ENCODE measurements at places on chromosomes 3 and 15.

DNA sequence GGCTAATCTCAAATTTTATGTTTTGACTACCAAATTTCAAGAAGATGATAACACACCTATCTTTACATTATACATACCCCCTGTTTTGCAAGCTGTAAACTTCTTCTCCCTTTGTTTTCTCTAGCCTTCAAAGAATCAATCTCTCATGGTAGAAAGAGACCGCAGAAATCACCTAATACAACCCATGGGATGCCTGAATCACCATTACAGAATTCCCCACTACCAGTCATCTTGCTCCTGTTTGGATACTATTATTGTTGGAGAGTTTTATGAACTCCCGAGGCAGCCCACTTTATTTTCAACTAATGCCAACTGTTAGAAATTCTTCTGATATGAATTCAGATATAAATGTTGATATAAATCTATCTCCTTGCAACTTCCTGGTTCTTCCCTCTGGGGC is 110.9 kb downstream of the FRMD5 start:
- no peak for DNase-seq

- no peak for DNase-seq
Observed at GRCh38 chr15:94704421-94704820, 473.1 kb downstream of the MCTP2 start.

DNA sequence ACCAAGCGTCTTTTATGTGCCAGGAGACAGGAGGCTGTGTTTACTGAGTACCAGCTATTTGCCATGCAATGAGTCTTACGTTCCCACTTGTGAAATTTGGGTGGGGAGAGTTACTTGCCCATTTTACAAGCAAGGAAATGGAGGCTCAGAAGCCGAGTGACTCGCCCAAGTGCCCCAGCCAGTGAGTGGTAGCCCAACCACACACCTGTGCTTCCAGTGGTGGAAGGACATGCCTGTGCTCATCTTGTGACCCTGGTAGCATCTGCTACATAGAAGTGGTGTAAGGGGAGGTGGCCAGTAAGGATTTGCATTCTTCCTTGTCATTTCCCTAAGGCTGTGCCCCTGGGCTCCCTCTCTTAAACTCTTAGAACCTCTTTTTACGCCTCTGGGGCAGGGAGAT is 49.3 kb downstream of the FBLN2 start:
- DNase-seq = no peak

DNA sequence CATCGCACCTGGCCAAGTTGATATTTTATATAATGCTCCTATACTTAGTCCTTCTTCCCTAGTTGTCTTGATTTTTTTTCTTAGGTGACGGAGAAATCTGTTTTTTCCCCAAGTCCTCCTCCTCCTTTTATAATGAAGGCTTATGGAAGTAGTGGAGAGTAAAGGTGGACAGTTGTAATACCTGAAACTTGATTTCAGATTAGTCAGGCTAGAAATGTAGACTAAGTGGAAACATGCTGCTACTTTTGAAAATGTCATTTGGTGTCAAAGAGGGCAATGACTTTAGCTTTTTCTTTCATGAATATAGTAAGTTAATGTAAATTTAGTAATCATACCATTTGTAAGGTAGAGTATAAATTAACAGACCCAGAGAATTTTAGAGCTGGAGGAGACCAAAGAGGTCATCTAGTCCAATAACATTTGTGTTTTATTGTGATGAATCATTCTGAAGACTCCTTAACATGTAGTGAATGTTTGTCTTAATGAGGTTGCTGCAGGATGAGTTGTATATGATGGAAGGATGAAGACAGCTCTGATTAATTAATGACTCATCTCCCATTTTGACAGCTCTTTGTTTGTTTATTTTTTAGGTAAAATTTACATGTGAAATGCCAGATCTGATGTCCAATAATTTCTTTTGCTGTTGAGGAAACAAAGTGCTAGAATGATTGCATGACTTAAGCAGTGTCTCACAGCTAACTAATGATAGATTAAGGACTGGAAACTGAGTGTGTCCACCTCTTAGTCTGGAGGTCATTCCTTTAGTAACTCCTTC is 8.7 kb downstream of the CTDSPL2 start:
- DNase-seq = no peak
